Astrocyte of the spinal cord (primary cell): ENCODE measurements at places on chromosomes 1 and 21.

GRCh38 chr1:145977486-145978470 lies 13.3 kb downstream of the POLR3GL start:
- DNase-seq, result peak; percentile 81

- DNase-seq, result no peak
Measured at GRCh38 chr1:181208083-181208482, 119.6 kb downstream of the IER5 start.

DNA sequence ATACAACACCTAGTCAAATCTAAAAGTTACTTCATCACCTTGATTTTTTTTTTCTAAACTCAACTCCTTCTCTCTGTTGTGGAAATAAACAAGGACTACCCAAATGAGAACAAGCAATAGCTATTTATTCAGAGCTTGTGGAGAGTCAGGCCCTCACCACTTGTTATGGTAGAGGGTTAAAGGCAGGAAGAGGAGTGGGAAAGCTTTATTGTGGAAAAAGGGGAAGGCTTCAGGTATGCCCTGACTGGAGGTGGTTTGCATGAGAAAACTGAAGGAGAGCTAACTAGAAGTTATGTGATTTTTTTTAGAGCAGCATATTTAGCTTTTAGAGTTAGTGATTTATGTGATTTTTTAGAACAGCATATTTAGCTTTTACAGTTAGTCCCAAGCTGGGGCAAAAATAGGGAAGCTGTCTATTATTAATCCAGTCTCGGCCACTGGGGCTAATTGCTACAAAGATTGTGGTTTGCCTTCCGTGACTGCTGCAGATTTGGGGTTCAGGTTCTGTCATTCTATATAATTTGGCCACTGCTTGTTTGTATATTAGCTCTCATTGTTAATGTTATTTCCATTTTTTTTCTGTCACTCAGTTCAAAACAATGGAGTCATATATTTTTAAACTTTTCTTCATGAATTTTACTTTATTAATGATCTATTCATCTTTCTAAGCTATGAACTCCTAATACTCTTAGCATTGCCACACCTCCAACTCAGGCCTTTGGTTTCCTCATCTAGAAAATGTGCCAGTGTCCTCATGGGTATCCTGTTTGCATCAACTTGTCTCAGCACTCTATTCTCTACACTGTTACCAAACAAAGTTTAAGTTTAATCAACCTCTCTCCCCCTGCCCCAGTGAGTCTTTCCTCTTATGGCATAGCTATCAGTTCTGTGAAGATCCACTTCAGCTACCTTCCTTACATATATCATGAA lies 713.0 kb downstream of the BRINP3 start:
- no peak for DNase-seq

DNA sequence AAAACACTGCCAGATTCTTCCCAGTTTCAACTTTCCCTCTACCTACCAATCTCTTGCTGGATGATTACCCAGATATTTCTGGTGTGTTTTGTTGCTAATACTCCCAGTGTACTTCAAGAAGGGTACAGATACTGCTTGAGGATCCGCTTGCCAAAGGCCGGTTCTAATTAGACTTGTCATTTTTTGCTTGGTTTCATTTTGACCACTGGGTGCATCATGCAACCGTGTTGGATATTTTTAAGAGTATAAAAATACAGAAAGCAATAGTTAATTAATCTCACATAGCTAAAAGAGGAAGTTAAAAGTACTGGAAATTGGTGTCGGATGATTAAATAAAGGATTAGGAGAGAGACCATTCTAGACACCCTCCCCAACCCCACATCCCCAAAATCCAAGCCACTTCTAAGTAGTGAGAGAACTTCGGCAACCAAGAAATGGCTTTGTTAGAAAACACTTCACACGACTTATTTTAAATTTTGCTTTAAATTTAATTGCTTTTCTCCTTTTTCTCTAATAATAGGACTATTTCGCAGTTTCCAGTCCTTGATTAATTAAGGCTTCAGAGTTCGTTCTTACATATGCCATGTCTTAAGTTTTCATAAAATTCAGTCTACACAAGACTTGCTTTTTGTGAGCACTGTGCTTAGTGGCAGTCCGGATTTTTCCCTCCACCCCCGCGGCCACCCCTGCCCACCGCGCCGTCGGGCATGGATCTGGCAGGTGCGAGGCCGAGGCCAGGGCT lies 2.5 kb upstream of the CDKN2C start:
- DNase-seq, result no peak

DNA sequence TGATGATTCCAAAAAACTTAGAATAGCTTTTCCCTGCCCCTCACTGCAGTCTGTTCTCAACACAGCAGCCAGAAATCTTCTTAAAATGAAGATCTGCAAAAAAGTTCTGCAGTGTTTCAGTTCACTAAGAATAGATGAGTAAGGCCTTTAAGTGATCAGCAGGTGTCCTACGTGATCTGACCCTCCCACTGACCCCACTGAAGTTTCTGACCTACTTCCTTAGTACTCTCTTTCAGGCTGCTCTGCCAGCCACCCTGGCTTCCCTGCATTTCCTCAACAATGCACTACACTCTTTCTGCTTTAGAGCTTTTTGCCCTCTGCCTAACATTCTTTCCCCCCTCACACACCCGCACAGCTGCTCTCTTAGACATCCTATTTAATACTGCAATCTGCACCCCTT lies 182.5 kb downstream of the AKT3 start:
- no peak for DNase-seq

DNA sequence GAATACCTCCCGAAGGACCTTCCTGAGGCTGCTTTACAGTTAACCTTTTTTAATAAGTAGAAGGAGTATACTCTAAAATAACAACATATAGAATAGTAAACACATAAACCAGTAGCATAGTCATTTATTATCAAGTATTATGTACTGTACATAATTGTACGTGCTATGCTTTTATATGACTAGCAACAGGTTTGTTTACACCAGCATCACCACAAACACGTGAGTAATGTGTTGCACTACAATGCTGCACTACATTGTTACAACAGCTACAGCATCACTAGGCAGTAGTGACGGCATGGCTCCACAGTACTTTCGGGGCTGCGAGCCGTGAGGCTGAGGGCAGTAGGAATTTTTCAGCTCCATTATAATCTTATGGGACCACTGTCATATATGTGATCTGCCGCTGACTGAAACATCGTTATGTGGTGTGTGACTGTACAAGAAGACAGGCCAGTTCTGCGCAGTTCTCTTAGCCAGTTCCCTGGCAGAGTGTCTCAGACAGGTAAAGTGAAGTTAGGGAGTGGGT lies 82.8 kb upstream of the LRRC8D start:
- DNase-seq, result no peak

- DNase-seq, result no peak
Measured at GRCh38 chr1:226222686-226223085, 778 bp upstream of the MIXL1 start.

GRCh38 chr21:37375866-37376574 lies 9.4 kb downstream of the DYRK1A start:
- DNase-seq, result no peak

GRCh38 chr1:23801876-23802275 lies 1.3 kb upstream of the GALE start:
- no peak for DNase-seq

GRCh38 chr1:182227864-182228547 lies 163.6 kb downstream of the GLUL start:
- DNase-seq, result no peak

- DNase-seq, result no peak
Measured at GRCh38 chr1:55364216-55364615, 149.1 kb upstream of the USP24 start.

GRCh38 chr1:24392604-24392946 lies 21.0 kb downstream of the STPG1 start:
- no peak for DNase-seq

GRCh38 chr1:15314328-15315281 lies 67.6 kb downstream of the FHAD1 start:
- DNase-seq, result no peak

DNA sequence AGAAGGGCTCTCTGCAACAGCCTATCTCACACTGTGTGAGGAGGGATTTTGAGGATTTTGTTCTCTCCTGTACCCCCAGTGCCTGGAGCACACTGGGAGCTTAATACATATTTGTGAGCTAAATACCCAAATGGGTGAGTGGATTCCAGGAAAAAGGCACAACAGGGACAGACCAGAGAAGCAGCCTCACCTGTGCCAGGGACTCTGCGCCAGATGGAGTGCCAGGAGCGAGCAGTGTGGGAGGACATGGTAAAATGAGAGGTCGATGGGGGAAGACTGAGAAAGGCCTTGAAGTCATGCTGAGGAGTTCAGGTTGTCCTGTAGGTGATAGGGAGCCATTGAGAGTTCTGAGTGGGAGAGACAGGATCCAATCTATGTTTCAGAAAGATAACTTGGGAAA lies 11.0 kb upstream of the KCNA2 start:
- DNase-seq, result no peak

GRCh38 chr1:81809808-81810207 lies 9.1 kb downstream of the ADGRL2 start:
- no peak for DNase-seq

DNA sequence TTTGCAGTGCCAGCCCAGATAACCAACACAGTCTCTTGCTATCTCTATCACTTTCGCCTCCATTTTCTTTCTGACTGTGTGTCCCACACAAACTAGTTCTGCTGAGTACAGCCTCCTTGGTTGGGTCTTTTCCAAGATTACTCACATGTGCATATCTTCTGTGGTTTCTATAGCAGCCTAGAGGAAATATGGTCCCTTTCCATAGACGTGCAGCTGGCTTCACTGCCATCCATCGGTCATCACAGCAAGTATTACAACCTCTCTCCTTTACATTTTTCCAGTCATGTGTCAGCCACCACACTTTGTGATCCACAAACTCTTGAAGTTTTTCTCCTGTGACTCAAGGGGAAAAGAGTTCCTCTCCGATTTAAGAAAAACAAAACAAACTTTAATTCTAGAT lies 893.4 kb upstream of the ADGRL4 start:
- DNase-seq, result peak; percentile 97

DNA sequence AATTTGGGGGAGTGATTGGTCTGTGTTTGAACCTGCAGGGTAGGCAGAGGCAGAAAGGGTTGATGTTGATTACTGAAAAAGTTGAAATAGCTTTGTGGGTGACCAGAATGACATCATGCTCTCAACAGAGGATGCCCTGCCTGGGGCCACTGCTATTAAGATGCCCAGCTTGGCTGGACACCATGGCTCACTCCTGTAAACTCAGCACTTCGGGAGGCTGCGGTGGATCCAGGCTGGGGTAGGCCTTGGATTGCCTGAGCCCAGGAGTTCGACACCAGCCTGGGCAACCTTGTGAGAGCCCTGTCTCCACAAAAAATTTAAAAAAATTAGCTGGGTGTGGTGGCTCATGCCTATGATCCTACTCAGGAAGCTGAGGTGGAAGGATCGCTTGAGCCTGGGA lies 42.8 kb upstream of the CACNA1E start:
- no peak for DNase-seq

DNA sequence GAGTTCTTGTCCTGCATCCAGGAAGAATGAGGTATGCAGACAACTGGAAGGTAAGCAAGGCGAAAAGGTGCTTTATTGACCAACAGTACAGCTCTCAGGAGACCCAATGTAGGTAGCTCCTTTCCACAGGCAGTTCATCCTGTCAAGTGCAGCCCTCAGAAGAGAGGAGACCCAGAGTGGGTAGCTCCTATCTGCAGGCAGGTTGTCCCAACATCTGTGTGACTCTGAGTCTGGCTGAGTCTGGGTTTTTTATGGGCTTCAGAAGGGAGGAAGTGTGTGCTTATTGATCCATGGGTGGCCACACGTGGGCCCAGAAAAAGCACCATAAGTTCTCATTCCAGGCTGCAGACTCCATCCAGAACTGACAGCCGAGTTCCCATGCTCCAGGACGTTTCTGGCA lies 34.0 kb downstream of the ZNF691 start:
- no peak for DNase-seq

- DNase-seq, result no peak
Measured at GRCh38 chr1:175225805-175226129, 33.2 kb upstream of the KIAA0040 start.

GRCh38 chr1:19395678-19396192 lies 83.6 kb downstream of the SLC66A1 start:
- peak; percentile 68 for DNase-seq

DNA sequence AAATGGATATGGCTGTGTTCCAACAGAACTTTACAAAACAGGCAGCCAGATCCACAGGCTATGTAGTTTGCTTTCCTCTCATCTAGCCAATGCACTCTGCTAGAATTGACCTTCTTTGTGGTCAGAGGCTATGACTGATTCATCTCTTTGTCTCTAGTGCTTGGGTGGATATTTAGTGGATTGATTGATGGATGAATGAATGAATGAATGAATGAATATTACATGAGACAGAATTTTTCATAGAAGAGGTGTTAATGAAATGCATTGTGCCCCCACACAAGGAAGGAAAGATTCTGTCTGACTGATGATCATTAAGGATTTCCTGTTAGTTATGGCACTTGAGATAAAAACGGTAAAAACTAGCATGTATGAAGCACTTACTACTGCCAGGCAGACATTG lies 50.5 kb upstream of the ZYG11A start:
- peak; percentile 6 for DNase-seq

GRCh38 chr1:223747838-223748335 lies 35.5 kb downstream of the CAPN2 start:
- DNase-seq, result peak; percentile 41

GRCh38 chr1:17419626-17420328 lies 19.7 kb downstream of the RCC2 start:
- peak; percentile 49 for DNase-seq

DNA sequence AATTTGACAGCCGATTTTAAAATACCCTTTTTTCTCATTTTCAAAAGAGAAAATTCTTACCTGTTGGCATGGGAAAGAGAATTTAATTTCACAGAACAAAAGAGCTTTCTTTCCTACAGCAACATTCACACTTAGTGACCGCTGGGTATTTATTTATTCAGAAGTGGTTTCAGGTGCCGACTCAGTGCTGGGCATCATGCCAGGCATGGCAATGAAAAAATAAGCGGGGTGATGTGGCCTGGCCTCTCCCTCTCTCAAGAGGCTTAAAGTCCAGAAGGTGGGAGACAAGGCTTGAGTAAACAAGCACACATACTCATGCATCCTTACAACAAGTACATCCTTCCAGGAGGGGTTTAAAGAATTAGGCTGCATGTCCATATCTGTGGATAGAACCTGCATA lies 4.1 kb upstream of the PCP4 start:
- DNase-seq, result peak; percentile 46

DNA sequence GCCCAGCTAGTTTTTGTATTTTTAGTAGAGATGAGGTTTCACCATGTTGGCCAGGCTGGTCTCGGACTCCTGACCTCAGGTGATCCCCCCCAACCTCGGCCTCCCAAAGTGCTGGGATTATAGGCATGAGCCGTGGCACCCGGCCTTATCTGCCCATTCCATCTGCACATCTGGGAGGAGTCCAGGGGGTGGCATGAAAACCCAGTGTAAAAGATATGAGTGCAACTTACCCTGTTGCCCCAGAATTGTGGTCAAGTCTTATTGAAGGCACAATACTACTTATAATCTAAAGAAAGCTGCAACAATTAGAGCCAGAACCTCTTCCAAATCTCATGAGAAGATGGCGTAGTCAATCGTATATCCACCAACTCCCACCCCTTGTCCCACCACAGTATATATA lies 18.4 kb downstream of the CTXND2 start:
- DNase-seq, result no peak

- DNase-seq, result no peak
Measured at GRCh38 chr1:163147019-163147418, 55.7 kb downstream of the RGS5 start.

GRCh38 chr1:188817814-188818213 lies 1659.8 kb downstream of the BRINP3 start:
- no peak for DNase-seq
